Pancreas (tissue), 10 donors: ENCODE measurements at places on chromosomes 2 and 18. TPM values are rescaled to one million over a fixed set of nuclear protein-coding genes. Genes with fewer than 3 reads are reported as not detected.

DNA sequence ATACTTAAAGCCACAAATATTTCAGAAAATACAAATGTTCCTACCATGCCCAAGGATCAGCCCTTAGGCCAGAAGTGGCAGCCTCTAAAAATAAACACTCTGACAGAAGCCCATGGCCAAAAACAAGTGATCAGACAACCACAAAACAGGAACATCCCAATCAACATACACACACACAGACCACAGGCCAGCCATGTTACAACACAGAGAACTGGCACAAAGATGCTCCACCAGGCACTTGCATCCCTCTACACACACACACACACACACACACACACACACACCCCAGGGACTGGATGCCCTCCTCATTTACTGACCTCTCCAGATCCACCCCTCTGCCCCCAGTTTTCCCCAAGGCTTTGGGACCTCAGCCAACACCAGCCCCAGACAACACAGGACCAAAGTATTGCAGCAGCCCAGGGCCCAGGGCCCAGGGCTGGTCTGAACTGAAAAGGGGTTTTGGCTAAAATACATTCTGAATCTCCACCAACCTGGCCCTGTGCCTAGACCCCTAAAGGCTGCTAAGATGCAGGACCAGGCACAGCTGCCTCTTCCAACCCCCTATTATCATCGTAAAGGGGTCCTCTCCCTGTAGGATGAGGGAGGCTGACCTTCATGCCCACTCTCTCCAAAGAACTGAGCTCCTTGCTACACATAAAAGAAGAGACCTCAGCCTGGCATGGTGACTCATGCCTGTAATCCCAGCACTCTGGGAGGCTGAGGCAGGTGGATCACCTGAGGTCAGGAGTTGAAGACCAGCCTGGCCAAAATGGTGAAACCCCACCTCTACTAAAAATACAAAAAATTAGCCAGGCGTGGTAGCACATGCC lies 151.4 kb downstream of the TNS1 start:
- peaks cover 5% of the 10 kb centered on the region for H3K36me3 ChIP-seq
- no peaks in the 10 kb centered on the region for H3K27me3 ChIP-seq
- H3K27ac ChIP-seq: no peak overlapping the region

DNA sequence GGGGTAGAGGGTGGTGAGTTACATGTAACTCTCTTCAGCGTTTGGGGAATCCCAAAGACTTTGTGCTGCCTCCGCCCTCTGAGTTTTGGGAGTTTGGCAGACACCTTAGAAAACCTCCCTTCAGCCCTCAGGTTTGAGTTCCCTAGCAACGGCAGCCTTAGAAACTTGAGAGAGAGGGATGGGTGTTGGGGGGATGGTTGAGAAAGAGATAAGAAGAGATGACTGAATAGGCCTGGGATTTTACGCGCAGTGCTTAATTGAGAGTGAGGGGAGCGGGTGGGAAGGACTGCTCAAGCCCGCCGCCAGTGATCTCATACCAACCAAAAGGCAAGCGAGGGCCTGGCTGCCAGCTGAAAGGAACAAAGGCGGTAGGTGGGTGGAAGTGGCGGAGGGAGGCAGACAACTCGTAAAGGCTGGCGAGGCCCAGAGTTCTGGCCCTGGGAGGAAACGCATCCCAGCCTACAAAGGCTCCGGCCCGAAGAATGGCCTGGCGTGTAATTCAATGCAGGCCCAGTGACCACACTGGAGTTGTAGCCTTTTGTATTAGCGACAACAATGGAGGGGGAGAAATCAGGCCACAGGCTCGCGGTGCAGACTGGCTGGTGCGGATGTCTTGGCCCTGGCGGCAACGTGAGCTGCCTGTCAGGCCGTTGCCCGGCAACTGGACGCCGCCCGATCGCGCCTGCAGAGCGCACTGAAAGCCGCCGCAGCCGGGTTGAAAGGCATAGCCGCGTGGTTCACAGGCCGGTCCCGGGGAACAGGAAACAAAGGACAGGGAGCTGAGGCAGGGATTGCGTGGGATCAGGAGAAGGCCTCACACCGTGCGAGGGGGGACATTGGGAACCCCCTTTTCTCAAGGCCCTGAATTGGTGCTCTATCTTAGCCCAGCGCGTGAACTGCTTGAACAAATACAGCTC lies 39.9 kb upstream of the DARS1 start:
- peak; percentile 77 for DNase-seq
- no peak overlapping the region for H3K4me3 ChIP-seq
- H3K4me1 ChIP-seq: no peaks in the 10 kb centered on the region
- no peaks in the 10 kb centered on the region for H3K36me3 ChIP-seq

- DNase-seq: no peak
- no peaks in the 10 kb centered on the region for H3K4me1 ChIP-seq
- H3K36me3 ChIP-seq: no peaks in the 10 kb centered on the region
These were observed 142.6 kb upstream of the CYP1B1 start for GRCh38 chr2:38218591-38218991.

- H3K36me3 ChIP-seq: no peaks in the 10 kb centered on the region
- no peaks in the 10 kb centered on the region for H3K27me3 ChIP-seq
- no peak for DNase-seq
These were observed 324.5 kb upstream of the EPHA4 start for GRCh38 chr2:221896505-221897151.

DNA sequence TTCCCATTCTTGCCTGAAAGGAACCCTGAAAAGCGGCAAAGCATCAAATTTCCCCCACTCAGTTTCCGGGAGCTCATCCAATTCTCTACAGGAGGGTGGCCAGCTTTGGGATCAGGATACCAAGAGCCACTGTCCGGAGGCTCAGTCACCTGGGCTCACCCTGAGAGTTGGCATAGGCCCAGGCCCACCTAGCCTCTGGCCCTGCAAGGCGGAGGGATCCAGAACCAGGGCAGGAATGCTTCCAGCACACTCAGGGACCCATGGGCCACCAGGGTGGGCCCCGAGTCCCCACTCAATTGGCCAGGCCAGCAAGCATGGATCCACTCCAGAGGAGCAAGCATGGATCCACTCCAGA lies 432.9 kb upstream of the MYT1L start:
- no peak overlapping the region for H3K27ac ChIP-seq
- H3K36me3 ChIP-seq: no peaks in the 10 kb centered on the region
- no peak overlapping the region for H3K4me3 ChIP-seq
- no peak for DNase-seq
- H3K27me3 ChIP-seq: no peaks in the 10 kb centered on the region

VSNL1 gene
- polyA plus RNA-seq: 2.6 TPM

- no peaks in the 10 kb centered on the region for H3K36me3 ChIP-seq
- no peak for DNase-seq
- no peaks in the 10 kb centered on the region for H3K27me3 ChIP-seq
- H3K4me3 ChIP-seq: no peak overlapping the region
- no peaks in the 10 kb centered on the region for H3K4me1 ChIP-seq
These were observed 48.7 kb upstream of the ZNF385B start for GRCh38 chr2:179909845-179910734.

GRCh38 chr2:158735822-158736580 lies 59.1 kb upstream of the DAPL1 start:
- no peak overlapping the region for H3K27ac ChIP-seq
- H3K4me3 ChIP-seq: no peak overlapping the region
- H3K36me3 ChIP-seq: no peaks in the 10 kb centered on the region
- no peaks in the 10 kb centered on the region for H3K4me1 ChIP-seq
- no peak for DNase-seq

DNA sequence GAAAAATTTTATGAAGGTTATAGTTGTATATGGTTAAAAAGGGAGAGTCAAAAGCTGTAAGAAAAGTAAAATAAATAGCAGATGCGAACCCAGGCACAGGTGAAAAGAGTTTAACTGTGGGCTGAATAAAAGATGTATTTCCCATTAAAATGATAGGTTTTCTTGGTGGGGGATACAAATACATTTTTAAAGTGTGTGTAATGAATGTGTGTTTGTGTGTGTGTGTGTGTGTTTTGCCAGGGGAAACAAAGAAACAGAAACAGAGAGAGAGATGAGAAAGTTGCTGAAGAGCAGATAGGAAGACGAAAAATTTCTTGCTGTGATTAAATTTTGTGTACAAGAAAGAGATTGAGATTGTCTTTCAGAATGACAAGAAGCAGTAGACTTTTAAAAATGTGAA lies 12.1 kb downstream of the TFPI start:
- no peaks in the 10 kb centered on the region for H3K27me3 ChIP-seq
- H3K36me3 ChIP-seq: no peaks in the 10 kb centered on the region
- H3K4me1 ChIP-seq: peaks cover 37% of the 10 kb centered on the region
- H3K27ac ChIP-seq: no peak overlapping the region
- no peak for DNase-seq

CERKL gene
- polyA plus RNA-seq: 4.6 TPM

NCKAP5 gene
- 0.23 TPM for polyA plus RNA-seq

EFR3B gene
- 1.0 TPM for polyA plus RNA-seq

- H3K27me3 ChIP-seq: no peaks in the 10 kb centered on the region
- no peaks in the 10 kb centered on the region for H3K36me3 ChIP-seq
- no peak for DNase-seq
- no peak overlapping the region for H3K27ac ChIP-seq
- H3K4me1 ChIP-seq: no peaks in the 10 kb centered on the region
These were observed 47.0 kb upstream of the IHH start for GRCh38 chr2:219107758-219108157.

GRCh38 chr18:47615043-47615442 lies 315.4 kb downstream of the SMAD2 start:
- no peak for DNase-seq
- H3K27ac ChIP-seq: no peak overlapping the region
- no peak overlapping the region for H3K4me3 ChIP-seq
- H3K4me1 ChIP-seq: no peaks in the 10 kb centered on the region
- H3K36me3 ChIP-seq: no peaks in the 10 kb centered on the region
- no peaks in the 10 kb centered on the region for H3K27me3 ChIP-seq

DNA sequence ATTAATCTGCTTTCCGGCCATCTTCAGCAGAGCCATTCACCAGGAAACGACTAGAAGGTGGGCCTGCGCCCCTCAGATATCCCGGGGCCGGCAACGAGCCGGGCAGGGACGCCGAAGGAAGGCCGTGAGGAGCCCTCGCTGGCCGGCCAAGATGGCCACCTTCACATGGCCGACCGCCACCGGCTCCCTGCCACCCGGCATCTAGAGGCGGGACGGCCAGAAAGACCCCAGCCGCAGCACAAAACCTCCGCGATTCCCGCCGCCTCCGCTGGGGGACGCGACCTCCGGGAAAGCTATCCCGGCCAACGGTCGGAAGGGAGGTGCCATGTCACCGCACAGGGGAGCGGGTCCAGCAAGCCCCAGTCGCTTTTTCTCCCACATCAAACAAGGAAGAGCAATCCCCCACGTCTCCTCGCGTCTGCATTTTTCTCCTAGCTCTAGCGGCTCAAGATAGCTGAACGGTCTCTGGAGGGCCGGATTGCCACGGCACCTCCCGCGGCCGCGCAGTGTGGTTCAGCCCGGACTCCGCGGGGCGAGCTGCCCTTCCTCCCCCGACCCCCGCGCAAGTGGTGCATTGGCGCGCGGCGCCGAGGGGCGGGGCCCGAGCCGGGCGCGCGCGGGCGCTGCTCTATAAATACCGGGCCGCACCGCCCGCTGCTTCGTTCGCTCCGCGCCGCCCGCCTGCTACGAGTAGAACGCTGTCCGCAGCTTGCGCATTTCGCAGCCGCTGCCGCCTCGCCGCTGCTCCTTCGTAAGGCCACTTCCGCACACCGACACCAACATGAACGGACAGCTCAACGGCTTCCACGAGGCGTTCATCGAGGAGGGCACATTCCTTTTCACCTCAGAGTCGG lies at the start of gene MAT2A:
MAT2A (plus strand) TSS at position 662 of the 854 bp plus-strand sequence; CDS start at position 782, 120 bp downstream.
- H3K27me3 ChIP-seq: no peaks in the 10 kb centered on the region

- no peaks in the 10 kb centered on the region for H3K27me3 ChIP-seq
- no peak overlapping the region for H3K4me3 ChIP-seq
- no peak overlapping the region for H3K27ac ChIP-seq
- no peak for DNase-seq
These were observed 244.8 kb downstream of the XIRP2 start for GRCh38 chr2:167132906-167133555.

ST8SIA3 gene
- 14.3 TPM for polyA plus RNA-seq

LTBP1 gene
- 2.8 TPM for polyA plus RNA-seq

GRCh38 chr18:36047521-36047920 lies 19.8 kb downstream of the RPRD1A start:
- H3K4me3 ChIP-seq: no peak overlapping the region
- no peaks in the 10 kb centered on the region for H3K4me1 ChIP-seq
- no peak overlapping the region for H3K27ac ChIP-seq
- no peak for DNase-seq
- H3K36me3 ChIP-seq: no peaks in the 10 kb centered on the region
- no peaks in the 10 kb centered on the region for H3K27me3 ChIP-seq

GRCh38 chr2:239792405-239793084 lies 232.6 kb downstream of the NDUFA10 start:
- no peaks in the 10 kb centered on the region for H3K4me1 ChIP-seq
- no peaks in the 10 kb centered on the region for H3K36me3 ChIP-seq
- H3K4me3 ChIP-seq: no peak overlapping the region
- no peak for DNase-seq

DNA sequence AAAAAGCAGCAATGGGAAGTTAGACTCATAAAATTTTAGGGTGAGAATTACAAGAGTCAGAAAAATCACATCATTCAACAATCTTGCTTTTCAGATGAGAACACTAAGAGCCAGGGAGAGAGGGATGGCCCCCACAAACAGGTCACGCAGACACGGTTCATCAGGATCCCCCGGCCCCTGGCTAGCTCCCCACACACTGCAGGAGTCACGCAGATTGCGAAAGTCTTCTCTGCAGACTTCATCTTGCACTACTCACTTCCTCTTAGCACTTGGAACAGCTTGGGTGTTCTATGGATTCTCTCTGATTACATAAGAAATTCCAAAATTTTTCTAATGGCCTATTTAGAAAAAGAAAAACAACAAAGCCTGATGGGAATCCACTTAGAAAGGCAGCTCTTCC lies 21.6 kb upstream of the SULT1C2 start:
- H3K36me3 ChIP-seq: no peaks in the 10 kb centered on the region
- H3K27ac ChIP-seq: no peak overlapping the region
- H3K4me3 ChIP-seq: no peak overlapping the region
- H3K4me1 ChIP-seq: no peaks in the 10 kb centered on the region
- H3K27me3 ChIP-seq: no peaks in the 10 kb centered on the region

DNA sequence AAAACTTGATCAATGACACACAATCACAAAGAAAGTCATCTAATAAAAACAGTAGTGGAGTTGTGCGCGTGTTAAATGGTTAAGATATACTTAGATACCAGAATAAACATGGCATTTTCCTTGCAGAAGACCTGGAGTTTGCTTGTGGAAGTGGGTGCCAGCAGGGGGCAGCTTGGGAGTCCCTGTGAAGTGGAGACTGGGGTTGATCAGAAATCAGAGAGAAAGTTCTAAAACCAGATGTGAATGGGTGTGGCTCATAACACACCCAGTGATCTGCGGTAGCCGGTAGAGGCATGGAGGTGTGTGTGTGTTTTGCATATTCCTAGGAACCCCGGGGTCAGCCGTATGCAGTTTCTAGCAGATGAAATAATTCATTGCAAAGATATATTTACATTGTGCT lies 300.1 kb upstream of the TRIB2 start:
- H3K27me3 ChIP-seq: no peaks in the 10 kb centered on the region
- no peak overlapping the region for H3K27ac ChIP-seq
- no peak overlapping the region for H3K4me3 ChIP-seq
- H3K36me3 ChIP-seq: no peaks in the 10 kb centered on the region
- peak; percentile 47 for DNase-seq
- no peaks in the 10 kb centered on the region for H3K4me1 ChIP-seq

MC2R gene
- polyA plus RNA-seq: not detected

CLASP1 gene
- 9.3 TPM for polyA plus RNA-seq

- DNase-seq: no peak
- H3K36me3 ChIP-seq: no peaks in the 10 kb centered on the region
- no peak overlapping the region for H3K27ac ChIP-seq
- peaks cover 18% of the 10 kb centered on the region for H3K4me1 ChIP-seq
- H3K4me3 ChIP-seq: no peak overlapping the region
These were observed 55.9 kb downstream of the INPP4A start for GRCh38 chr2:98500561-98500960.
